GM23248 (cell line): ENCODE measurements at places on chromosomes 2 and 18.

GRCh38 chr2:191020742-191021381 lies 6.9 kb upstream of the STAT1 start:
- DNase-seq, result peak; percentile 93

DNA sequence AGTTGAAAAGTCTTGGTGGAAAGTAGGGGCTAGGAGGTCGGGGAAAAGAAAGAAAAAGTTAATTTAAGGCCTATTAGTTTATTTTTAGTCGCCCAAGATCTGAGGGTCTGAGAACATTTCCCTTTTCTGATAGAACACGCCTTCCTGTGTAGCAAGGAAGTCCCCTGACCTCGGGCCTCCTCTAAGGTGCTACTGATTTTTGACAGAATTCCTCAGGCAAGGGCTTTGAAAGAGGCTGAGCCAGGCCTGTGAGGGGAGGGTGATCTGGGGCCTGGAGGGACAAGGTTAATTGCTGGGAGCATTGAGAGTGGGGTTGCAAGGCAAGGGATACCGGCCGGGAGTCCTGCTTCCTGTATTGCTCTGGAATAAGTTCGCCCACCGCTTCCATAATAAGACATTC lies 131.4 kb upstream of the MYCN start:
- DNase-seq, result no peak

DNA sequence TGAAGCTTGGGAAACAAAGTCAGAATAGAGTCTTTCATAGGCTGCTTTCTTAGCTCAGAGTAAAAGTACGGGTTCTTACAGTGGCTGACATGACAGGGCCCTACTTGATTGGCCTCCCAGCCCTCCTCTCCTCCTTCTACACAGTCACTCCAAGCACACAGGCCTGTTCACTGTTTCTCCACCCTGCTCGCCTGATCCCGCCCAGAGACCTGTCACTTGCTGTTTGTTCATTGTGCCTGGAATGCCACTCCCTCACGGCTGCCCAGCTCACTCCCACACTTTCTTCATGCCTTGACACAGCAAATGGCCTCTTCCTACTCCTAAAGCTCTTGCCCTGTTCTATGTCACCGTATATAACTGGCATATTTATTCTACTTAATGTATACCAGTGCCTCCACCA lies 104.8 kb downstream of the MAP4K4 start:
- no peak for DNase-seq

- DNase-seq, result peak; percentile 69
Observed at GRCh38 chr18:44838971-44839666, 158.4 kb downstream of the SETBP1 start.

DNA sequence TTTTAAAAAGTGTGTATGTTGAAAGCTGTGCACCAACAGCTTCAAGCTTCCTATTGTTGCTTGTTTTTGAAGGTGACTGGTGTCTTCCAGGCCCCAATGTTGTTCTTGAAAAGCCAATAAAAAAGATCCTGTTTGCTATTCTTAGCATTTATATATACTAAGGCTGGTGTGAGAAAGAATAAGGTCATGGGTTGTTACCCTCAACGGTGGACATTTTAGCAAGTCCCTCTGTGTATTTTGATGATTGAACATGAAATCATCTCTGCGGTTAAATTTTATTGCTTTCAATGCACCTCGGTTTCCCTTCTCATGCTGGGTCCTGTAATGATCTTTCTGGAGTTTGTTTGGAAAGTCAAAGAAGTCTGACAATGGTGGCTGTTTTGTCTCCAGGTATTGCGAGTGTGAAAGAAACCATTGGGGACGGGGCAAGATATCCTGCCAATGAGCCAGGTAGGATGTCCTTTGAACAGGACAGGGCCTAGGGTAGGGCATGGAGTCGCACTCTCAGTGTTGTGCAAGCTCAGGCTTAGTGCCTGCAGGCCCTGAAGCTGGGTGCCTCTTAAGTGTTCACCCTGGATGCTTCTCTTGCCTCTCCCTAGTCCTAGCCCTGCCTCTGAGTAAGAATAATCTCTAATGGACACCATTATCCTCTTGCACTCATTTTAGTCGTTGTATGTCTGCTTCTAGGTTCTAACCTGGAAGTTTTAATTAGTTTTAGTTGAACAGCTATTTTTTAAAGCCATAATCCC lies 16.0 kb upstream of the KLF7 start:
- DNase-seq, result no peak

GRCh38 chr2:242031481-242032019 lies 162.0 kb downstream of the RTP5 start:
- peak; percentile 90 for DNase-seq

- DNase-seq, result no peak
Observed at GRCh38 chr2:234020332-234020731, 30.2 kb upstream of the SPP2 start.

- no peak for DNase-seq
Observed at GRCh38 chr2:229179628-229180027, 91.5 kb downstream of the PID1 start.

- DNase-seq, result no peak
Observed at GRCh38 chr2:165847001-165847400, 53.0 kb upstream of the GALNT3 start.

GRCh38 chr18:24683925-24684324 lies 223.5 kb downstream of the HRH4 start:
- DNase-seq, result peak; percentile 23

DNA sequence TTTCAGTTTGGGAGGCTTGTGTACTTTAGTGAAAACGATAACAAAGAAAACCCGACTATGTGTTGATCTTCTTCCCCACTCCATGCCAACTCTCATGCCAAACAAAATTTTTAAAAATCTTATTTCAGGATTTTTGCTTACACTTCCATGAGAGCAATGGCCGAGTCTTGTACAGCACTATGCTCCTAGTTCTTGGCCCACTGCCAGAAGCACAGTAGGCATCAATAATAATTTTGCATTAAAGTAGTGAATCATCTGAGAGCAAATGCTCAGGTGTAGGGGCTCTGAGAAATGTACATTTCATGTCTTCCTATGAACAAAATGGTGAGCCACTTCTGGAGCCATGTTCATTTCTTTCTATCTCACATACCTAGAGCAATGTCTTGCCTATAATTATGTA lies 62.2 kb downstream of the MAP3K19 start:
- no peak for DNase-seq

DNA sequence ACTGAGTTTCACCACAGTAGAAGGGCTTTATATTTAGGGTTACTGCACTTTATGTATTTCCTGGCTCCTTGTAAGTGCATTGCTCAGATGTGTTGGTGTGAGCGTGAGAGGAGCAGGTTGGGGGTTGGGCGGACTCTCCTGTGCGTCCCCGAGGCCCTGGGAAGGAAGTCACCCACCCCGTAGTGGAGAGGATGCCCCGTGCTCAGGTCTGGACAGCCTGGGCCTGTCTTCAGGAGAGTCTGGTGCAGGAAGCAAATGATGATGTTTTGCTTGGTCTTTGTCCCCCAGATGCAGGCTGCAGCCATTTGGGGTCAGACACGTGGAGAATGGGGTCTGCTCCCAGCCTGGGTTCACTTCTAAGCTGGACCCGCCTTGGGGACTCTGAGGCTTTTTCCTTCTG lies 182.8 kb downstream of the LDLRAD4 start:
- DNase-seq, result no peak

- DNase-seq, result no peak
Observed at GRCh38 chr2:10278763-10279471, 23.8 kb upstream of the HPCAL1 start.

DNA sequence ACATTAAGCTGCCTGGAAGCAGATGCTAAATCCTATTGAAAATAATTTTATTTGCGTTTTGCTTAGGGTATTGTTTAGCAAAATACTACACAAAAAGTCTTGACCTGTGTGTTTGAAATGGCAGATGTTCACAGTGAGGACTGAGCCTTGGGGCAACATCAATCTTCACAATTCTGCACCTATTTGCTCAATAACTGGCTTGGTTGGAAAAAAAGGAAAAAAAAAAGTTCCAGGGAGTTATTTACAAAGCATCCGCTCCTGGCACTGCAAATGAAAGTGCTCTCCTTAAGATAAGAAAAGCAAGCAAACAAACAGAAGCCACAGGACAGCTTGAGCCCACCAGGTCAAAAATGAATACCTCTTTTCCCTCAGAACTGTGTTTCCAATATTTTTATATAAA lies 77.7 kb downstream of the MAP2 start:
- no peak for DNase-seq

- DNase-seq, result no peak
Observed at GRCh38 chr2:190050001-190050400, 12.5 kb downstream of the MSTN start.

DNA sequence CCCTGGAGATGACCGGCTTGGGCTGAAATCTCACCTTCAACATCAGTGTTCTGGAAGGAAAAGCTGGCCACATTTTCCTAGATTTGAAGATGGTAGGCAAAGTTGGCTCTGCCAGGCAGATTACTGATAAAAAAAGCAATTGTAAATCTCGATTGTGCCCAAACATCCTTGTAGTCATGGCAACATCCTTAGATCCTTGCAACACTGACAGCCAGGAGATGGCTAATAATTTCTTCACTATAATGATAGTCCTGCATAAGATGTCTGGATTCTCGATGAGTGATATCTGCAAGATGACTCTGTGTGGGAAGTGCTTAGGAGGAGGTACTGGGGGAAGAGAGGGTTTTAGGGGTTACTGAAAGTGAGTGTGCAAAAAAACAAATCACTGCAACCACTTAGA lies 149.1 kb downstream of the FSHR start:
- DNase-seq, result no peak

DNA sequence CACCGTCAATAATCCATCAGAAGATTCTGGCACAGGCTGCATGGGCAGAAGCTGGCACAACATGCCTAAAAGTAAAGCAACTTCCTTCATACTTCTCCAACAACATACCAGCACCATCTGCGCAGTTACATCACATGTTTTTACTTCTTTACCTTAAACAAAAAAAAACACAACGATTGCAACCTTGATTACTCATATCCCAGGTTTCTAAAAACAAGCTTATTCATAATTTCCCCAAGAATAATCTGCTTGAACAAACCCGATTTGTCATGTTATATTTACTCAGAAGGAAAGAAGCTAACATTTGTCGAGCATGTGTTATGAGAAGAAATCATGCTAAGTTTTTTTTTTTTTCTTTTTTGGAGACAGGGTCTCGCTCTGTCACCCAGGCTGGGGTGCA lies 54.7 kb downstream of the THADA start:
- peak; percentile 61 for DNase-seq

DNA sequence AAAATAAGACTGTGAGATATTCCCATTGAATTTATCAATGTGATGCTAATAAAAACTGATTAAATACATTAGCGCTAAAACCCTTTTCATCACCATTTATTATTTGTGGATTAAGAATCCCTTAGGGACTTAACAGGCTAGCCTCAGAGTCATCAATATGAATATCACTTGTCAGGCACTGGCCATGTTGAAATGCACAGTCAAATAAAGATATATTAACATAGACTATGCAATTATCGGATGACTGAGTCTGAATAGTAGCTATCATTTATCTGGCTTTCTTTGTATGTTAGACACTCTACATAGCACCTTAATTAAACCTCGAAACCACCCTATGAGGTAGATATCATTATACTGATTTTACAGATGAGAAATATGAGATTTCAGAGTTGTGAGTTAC lies 213.6 kb downstream of the RDH14 start:
- DNase-seq, result no peak

- no peak for DNase-seq
Observed at GRCh38 chr18:31280502-31280901, 37.5 kb upstream of the DSG1 start.

DNA sequence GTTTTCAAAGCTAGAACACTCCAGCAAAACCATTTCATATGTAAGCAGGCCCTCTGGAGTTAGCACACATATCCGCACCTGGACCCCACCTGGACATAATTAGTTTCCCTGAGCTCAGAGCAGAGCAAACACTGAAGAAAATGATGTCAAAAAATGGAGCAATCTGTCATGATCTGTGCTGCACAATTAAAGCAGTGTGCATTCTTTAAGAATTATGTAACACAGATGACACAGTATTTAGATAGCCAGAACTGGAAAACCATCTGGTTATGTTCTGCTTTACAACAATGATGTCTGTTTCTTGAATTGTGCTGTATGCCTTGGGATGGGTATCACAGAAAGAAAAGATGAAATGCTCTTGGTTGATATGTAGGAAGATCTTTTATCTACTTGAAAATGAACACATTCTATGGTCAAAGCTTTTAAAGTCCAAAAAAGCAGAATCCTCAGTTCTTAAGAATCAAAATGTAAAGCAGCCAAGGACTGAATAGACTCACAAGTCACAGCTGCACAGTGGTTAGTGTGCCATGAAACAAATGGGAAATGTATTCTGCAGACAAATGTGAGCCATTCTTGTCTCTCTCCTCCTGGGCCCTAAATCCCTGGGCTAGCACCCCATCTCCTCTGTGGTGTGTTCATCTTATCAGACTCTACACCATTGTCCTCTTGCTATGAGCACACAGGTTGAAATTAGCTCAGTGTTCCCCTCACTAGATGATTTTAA lies 36.8 kb downstream of the HRH4 start:
- DNase-seq, result peak; percentile 83

GRCh38 chr2:136284226-136285119 lies 166.5 kb upstream of the CXCR4 start:
- no peak for DNase-seq
